Kidney (tissue), 22 donors: ENCODE measurements at places on chromosomes 11 and 22. TPM values are rescaled to one million over a fixed set of nuclear protein-coding genes. Genes with fewer than 3 reads are reported as not detected.

The APOL6 gene
- total RNA-seq: 30.2 TPM

The ELFN2 gene
- 4.6 TPM for total RNA-seq

GRCh38 chr11:22304337-22304961 lies 33.7 kb upstream of the SLC17A6 start:
- DNase-seq: no peak
- H3K27me3 ChIP-seq: no peaks in the 10 kb centered on the region
- H3K36me3 ChIP-seq: no peaks in the 10 kb centered on the region

DNA sequence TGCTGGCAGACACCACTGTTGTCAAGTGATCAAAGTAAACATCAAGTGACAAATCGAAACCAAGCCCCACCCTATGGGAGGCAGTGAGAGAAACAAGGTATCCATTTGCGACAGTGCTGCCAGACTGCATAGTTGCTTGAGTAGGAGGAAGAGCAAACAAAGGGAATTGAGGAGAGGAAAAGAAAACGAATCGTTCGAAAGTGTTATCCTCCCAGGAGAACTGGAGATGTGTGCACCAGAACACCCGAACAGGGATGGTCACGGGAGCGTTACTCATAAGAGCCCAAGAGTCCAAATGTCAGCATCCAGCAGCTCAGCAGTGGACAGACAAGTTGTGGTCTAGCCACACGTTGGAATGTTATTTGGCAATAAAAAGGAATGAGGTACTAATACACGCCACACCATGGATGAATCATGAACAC lies 58.4 kb upstream of the NUP50 start:
- no peaks in the 10 kb centered on the region for H3K4me1 ChIP-seq
- H3K4me3 ChIP-seq: no peak overlapping the region
- peaks cover 3% of the 10 kb centered on the region for H3K27me3 ChIP-seq
- DNase-seq: no peak

DNA sequence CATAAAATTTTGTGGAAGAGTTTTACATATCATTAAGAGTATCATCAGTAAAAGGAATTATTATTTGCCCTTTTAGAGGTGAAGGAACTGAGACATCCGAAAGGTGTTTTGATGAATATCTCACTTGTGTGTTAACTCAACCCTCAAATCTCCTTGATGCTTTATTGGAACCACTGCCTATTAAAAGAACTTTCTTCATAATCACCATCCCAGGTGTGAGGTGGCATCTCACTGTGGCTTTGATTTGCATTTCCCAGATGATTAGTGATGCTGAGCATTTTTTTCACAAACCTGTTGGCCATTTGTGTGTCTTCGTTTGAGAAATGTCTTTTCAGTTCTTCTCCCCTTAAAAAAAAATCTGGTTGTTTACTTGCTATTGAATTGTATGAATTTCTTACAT lies 134.0 kb upstream of the SYN3 start:
- H3K27ac ChIP-seq: no peak overlapping the region
- no peak overlapping the region for H3K4me3 ChIP-seq
- H3K4me1 ChIP-seq: no peaks in the 10 kb centered on the region
- no peaks in the 10 kb centered on the region for H3K27me3 ChIP-seq
- H3K36me3 ChIP-seq: no peaks in the 10 kb centered on the region
